Dermis lymphatic vessel endothelial cell (primary cell): ENCODE measurements at places on chromosomes 7 and 10. TPM values are rescaled to one million over a fixed set of nuclear protein-coding genes. Genes with fewer than 3 reads are reported as not detected.

Gene GOLGA7B
- total RNA-seq: 0.09 and 0.11 TPM in 2 replicates

Gene BLNK
- not detected in 2 replicates for total RNA-seq

Gene ZNF22
- 34.6 and 45.2 TPM in 2 replicates for total RNA-seq

Gene AP1S1
- 124 and 147 TPM in 2 replicates for total RNA-seq

Gene ZCCHC24
- total RNA-seq: 4.8 and 6.0 TPM in 2 replicates

Gene SPDYE8
- total RNA-seq: not detected in 2 replicates

Gene AVPI1
- total RNA-seq: 2.4 and 6.3 TPM in 2 replicates

Gene GIMAP6
- 248 and 292 TPM in 2 replicates for total RNA-seq

Gene ACBD7
- total RNA-seq: 0.52 and 0.76 TPM in 2 replicates

Gene CAV2
- 88.0 and 196 TPM in 2 replicates for total RNA-seq

Gene PNLIPRP2
- not detected in 2 replicates for total RNA-seq

Gene ZC3HAV1L
- total RNA-seq: 15.2 and 20.4 TPM in 2 replicates

Gene STYXL1
- 21.7 and 25.4 TPM in 2 replicates for total RNA-seq

Gene KAZALD1
- total RNA-seq: 0.26 and 0.54 TPM in 2 replicates

Gene C10orf120
- total RNA-seq: not detected in 2 replicates

Gene C7orf57
- total RNA-seq: not detected in 2 replicates

Gene AZGP1
- not detected in 2 replicates for total RNA-seq

Gene CASP7
- 35.0 and 43.8 TPM in 2 replicates for total RNA-seq

Gene FRMPD2
- total RNA-seq: under 0.01 and 0.34 TPM in 2 replicates

Gene BAMBI
- 1.3 and 2.7 TPM in 2 replicates for total RNA-seq

Gene METTL27
- total RNA-seq: 4.4 and 6.2 TPM in 2 replicates

Gene GRID2IP
- under 0.01 and 0.09 TPM in 2 replicates for total RNA-seq

Gene COL26A1
- not detected in 2 replicates for total RNA-seq

Gene TEX47
- not detected in 2 replicates for total RNA-seq

Gene INSIG1
- 33.1 and 43.9 TPM in 2 replicates for total RNA-seq

Gene NRG3
- total RNA-seq: 10.6 and 15.2 TPM in 2 replicates

Gene TRIM50
- total RNA-seq: not detected in 2 replicates

Gene MUC3A
- total RNA-seq: under 0.01 TPM in 1 of 2 replicates, not detected in the other
